CD4-positive, alpha-beta T cell (primary cell): ENCODE measurements at places on chromosomes 7 and 10. TPM values are rescaled to one million over a fixed set of nuclear protein-coding genes. Genes with fewer than 3 reads are reported as not detected.

DNA sequence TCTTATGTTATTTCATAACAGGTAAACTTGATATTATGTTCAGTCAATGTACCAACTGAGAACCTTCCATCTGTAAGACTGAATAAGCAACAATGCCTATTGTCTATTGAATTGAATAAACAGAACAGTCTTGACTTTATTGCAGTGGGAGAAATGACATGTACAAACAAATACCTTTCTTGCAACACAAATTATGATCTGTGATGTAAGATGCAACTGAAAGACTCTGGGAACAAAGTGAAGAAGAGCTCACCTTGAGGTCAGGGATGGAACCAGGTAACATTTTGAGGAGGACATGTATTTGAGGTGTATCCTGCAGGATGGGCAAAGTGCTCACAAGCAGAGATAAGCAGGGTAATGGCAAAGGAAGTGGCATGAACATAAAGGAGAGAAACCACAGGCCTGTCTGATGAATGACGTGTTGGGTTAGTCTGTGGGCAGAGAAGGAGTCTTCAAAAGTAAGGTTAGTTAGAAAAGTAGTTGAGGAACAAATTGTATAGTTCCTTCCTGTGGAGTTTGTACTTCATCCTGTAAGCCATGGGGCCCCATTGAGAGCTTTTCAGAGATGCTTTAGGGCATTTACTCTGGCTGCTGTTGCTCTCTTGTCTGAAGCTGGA is 9.5 kb downstream of the PNLIPRP3 start:
- no peaks in the 10 kb centered on the region for H3K4me1 ChIP-seq
- H3K4me3 ChIP-seq: no peak overlapping the region
- H3K27ac ChIP-seq: no peak overlapping the region
- no peak for DNase-seq

DNA sequence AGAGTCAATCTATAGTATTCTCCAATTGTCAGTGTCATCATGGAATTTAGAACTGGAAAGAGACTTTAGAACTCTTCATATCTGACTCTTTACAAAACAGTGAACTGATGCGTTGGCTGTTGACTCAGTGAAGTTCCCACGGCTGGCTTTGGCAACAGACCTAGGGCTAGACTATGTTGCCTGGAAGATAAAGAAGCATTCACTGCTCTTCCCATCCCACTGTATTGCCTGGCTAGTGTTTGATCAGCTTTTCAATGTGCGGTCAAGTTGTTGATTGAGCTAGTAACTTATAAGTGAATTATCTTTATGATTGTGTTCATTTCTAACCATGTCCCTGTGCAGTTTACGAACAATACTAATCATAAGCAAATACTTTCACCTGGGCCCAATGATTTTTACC is 365.7 kb upstream of the LRGUK start:
- H3K4me1 ChIP-seq: no peaks in the 10 kb centered on the region
- H3K27ac ChIP-seq: no peak overlapping the region
- DNase-seq: no peak
- no peak overlapping the region for H3K4me3 ChIP-seq
- H3K27me3 ChIP-seq: no peaks in the 10 kb centered on the region

- no peak for DNase-seq
- H3K36me3 ChIP-seq: no peaks in the 10 kb centered on the region
- H3K27me3 ChIP-seq: peaks cover 4% of the 10 kb centered on the region
- no peaks in the 10 kb centered on the region for H3K4me1 ChIP-seq
These were observed 34.5 kb downstream of the LYZL1 start for GRCh38 chr10:29323367-29323766.

DNA sequence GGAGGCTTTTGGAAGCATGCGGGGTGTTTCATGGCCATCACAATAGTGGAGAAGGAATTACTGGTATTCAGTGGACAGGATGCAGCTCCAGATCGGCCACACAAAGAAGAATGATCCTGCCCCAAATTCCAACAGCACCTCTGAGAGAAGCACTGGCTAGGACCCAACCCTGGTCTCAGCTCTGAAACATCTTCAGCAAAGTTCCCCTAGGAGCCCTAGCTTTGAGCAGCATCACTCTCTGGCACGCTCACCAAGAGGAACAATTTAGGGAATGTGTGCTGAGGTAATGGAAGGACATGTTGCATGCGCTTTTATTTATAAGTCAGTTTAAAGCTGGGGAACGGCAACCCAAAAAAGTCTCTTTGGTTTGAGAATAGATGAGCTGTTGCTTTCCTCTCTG is 5.5 kb upstream of the OPN1SW start:
- no peaks in the 10 kb centered on the region for H3K4me1 ChIP-seq
- H3K27ac ChIP-seq: no peak overlapping the region
- DNase-seq: no peak
- H3K36me3 ChIP-seq: no peaks in the 10 kb centered on the region

CCL26 gene
- not detected for total RNA-seq

GDF10 gene
- total RNA-seq: 0.16 TPM
